ENCODE measurements at places on chromosomes 6 and 20.

DNA sequence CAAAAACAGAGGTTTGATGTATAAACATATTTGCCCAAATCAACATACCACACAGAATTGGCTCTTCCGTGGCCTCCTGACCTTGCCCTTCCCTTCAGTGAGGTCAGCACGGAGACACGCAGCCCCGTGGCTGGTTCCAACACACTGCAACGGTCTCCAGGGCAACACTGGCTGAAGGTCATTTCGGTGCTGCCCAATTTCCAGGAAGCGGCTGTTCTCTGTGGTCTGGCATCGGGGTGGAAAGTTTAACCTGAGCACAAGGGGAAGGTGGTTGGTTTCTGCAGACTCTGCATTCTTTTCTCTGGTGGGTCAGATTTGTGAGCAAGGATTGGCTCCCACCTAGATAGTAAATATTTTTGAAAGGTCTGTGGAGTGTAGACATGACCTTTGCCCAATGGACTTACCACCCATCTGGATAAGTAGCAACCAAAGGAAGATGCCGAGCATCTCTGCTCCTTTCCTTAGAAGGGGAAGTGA, 177.6 kb upstream of the PHACTR1 start:
- peak; percentile 82 for DNase-seq

GRCh38 chr6:88680654-88681053, 282.8 kb downstream of the RNGTT start:
- no peak for DNase-seq

DNA sequence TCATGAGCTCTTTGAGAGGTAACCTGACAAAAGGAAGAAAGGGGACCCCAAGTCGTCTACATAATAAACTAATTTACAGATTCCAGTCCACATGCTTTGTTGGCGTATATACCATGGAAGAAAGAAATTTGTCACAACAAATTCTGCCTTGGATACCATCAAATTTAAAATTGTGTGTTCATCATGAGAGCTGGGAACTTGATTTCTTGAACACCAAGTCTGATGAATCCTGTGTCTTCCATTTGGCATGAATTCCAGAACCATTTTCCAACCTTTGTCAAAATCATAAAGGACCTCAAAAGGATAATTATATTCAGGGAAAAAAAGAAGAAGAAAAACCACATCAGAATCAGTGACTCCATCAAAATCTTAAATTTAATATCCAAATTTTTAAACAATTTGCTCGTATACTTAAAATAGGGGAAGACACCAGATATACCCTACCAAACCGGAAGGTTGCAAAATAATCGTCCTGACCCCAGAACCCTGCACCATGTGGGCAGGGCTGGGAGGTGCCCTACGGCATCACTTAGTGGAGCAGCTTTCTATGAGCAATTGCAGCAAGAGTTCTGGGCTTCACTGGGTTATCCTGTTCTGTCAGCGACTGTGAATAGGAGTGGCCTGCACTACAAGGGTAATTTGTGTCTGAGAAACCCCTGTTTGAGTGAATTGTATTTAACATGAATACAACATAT, 74.1 kb upstream of the INSM1 start:
- DNase-seq: no peak

DNA sequence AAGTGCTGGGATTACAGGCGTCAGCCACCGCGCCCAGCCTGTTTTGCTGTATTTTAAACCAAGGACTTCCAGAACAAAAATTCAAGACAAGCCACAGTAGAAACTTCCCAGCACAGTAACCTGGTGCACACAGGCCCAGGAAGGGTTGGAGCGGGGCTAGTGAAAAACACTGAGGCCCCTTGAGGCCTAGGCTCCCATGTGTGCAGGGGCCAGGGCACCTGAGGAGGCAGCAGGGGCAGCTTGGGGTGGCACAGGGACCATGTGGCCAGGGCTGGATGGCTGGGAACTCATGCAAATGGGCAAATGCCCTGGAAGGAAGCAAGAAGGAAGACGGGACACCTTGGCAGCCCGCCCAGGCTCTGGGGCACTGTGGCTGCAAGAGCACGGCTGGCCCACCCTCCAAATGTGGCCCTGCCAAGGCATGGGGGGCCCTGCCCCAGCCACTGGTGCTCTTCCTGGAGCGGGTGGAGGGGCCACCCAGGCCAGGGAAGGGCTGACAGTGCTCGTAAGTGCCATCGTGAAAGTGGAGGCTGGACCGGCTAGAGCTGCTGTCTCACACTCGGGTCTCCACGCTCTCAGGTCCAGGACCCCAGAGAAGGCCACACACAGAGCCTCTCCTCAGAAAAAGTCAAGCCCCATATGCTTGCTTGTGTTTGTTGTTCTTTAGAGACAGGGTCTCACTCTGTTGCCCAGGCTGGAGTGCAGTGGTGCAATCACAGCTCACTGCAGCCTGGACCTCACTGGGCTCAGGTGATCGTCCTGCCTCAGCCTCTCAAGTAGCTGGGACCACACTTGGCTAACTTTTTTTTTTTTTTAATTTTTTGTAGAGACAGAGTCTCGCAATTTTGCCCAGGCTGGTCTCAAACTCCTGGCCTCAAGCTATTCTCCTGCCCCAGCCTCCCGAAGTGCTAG, 10.3 kb downstream of the SLC2A4RG start:
- DNase-seq: no peak

DNA sequence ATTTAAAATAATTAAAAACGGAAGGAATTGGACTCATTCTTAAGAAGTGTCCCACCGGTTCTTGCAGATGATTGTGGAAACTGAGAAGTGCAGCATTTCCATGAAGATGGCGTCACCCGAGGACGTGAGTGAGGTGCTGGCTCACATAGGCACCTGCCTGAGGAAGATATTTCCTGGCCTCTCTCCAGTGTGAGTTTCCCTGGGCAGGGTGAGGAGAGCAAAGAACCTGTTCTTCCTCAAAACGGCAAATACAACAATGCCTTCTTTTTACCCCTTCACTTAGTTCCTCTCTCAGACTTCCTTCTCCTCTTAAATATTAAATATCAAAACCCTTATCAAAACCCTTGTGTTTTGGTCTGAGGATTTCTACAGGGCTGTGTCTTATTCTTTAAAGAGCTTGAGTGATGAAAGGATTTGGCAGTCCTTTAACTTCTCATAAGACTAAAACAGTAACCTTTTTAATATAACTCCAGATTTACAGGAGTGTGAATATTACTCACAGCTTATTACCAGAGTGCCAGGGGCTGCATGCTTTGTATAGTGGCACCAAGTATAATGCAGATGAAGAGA, 156.3 kb downstream of the CARMIL1 start:
- no peak for DNase-seq

DNA sequence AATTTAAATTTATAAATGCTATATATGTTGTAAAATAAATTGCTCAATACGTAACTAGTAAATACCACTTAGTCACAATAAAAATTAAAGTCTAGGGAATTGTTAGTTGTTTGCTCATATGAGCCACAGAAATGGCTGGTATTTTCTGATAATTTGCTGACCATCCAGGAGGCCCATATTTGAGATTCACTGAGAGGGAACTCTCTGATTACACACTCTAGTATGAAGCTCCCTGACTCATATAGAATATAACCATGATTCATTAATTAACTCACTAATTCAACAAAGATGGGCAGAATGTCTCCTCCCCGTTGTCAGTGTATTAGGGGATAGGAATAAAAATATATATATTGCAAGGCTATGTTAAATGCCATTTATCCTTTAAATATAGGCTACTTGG, 46.6 kb upstream of the TMEM30A start:
- peak; percentile 74 for DNase-seq

- no peak for DNase-seq
These were observed 17.8 kb upstream of the HMGN4 start for GRCh38 chr6:26520237-26520849.

DNA sequence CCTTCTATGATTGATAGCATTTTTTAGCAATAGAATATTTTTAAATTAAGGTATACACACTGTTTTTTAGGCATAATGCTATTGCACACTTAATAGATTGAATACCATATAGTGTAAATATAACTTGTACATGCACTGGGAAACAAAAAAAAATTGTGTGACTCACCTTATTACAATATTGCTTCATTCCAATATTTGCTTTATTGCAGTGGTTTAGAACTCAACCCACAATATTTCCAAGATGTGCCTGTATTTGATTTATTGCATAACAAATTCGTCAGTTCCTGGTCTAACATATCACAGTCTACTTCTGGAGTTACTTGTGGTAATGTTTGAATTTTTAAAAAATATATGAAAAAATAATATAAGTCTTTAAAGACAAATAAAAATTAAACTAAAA, 41.9 kb upstream of the DEFB112 start:
- peak; percentile 58 for DNase-seq

DNA sequence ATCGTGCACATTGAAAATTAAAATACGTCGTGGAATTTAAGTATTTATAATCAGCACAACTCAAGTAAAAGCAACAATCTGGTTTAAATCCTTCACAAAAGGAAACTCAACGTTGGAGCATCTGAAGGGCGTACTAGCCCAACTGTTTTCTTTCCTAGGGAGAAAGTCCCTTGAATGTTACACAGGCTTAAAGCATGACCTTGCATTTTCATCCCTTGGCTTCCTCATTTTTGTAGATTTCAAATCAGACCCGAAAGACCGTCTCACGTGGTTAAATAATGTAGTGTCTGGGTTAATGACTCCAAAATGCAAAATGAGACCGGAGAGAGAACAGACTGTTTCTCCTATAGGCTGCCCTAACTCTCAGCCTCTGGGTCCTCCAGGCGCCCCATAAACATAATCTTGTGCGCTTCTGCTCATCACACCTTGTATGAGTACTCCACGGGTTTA, 249.2 kb upstream of the RREB1 start:
- DNase-seq: no peak

DNA sequence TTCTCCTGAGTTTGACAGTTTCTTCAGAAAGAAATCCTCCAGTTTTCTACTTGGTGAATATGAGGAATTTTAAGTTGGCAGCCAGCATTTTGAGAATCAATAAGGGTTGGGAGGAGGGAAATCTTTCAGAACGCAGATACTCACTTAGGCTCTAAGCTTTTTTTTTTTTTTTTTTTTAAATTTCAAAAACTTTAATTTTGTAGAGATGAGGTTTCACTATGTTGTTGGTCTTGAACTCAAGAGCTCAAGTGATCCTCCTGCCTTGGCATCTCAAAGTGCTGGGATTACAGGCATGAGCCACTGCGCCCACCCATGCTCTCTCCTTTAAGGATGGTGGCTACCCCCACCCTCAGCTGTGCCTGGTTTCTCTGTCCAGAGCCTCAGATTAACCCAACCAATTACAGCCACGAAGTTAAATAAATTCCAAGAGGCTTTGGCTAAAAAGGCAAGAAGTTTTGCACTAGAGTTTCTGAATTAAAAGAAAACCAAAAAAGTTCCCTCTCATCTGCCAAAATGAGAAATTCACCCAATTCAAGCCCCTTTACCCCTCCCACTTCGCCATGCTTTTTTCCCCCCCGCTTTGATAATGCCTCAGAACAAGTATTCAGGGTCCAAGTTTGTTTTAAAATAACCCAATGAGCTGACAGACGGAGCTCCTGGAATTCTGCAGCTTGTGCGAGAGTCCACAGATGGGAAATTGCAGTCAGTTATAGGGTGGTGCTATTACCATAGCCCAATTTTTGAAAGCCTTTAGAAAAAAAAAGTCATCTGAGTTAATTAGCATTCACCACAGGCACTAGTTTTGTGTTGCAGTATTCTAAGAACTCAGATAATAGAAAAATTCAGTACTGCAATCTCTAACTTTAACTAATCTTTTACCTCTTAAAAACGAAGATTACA, 94.3 kb upstream of the BEND3 start:
- no peak for DNase-seq

DNA sequence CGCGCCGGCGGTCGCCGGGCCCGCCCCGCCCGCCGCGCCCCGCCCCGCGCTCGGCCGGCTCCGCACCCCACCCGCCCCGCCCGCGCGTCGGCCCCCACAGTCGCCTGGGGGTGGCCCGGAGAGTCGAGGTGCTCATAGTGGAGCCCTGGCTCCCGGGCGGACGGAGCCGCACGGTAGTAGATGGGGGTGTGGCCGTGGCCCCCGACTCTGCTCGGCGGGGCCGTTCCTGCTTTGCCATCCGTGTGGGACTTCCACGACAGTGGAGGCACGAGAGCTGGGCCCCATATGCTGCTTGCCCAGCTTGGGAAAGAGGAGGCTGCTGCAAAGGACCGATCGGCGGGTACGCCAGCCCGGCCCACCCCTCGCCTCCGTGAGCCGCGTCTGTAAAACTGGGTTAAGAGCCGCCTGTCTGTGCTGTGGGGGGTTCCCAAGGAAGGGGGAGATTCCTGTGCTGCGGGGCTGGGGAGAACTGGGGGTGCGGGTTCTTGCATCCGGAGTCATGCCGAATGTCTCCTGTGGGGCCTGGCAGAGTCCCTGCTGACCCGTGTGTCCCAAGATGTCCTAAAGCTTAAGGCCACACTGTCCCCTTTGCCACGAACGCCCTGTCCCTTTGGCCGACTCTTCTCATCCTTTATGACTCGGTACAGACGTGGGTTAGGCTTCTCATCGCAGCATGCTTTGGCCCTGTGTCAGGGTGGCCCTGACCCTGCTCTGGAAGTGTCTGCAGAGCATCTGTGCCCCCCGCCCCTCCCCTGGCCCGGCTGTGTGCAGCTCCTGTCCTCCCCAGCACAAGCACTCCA, at the start of gene OPRL1:
Gene OPRL1, plus strand, starts transcription at position 70 of the 800 bp plus-strand sequence. CDS start 12,639 bp downstream, outside the sequence.
- DNase-seq: no peak

DNA sequence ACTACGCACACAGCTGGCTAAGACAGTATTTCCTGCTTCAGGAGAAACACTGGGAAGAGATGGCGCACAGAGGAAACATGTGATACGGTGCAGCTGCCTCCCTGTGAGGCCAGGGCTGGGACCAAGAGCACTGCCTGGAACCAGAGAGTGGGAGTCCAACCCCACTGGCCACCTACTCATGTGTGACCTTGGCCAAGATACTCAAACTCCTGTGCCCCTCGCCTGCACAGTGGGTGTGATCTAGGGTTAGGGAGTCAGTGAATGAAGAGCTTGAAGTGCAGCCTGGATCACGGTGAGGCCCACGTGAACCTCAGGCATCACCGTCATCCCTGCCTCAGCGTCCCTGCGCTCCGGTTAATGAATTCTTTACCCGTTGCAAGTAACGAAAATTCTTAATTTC, 41.7 kb upstream of the MPC1 start:
- no peak for DNase-seq

DNA sequence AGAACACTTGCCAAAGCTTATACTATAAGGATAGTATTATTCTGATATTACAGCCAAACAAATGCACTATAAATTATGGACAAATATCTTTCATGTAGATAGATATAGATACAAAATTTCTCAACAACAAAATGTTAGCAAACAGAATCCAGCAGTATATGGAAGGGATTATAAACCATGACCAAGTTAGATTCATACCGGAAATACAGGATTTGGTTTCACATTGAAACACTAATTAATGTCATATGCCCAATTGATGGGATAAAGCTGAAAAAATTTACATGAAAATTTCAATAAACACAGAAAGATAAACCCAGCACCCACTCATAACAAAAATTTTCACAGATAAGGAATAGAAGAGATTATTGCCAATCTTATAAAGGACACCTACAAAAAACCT, 770.3 kb upstream of the SLC35B3 start:
- no peak for DNase-seq

- DNase-seq: peak; percentile 35
These were observed 39.2 kb downstream of the GNAS start for GRCh38 chr20:58891718-58892140.

- no peak for DNase-seq
These were observed 27.9 kb upstream of the TMEM217 start for GRCh38 chr6:37285861-37286311.

GRCh38 chr6:73766040-73766439, 70.0 kb downstream of the CD109 start:
- no peak for DNase-seq
